ENCODE measurements at places on chromosomes 13 and 19. TPM values are rescaled to one million over a fixed set of nuclear protein-coding genes. Genes with fewer than 3 reads are reported as not detected.

Gene CATSPERD
- total RNA-seq = not detected

Gene KIR3DL2
- total RNA-seq = not detected

Gene USHBP1
- not detected for total RNA-seq

Gene IRGC
- not detected for total RNA-seq

Gene AMER2
- total RNA-seq = not detected

Gene DCT
- total RNA-seq = not detected

- no peak for DNase-seq
These were observed 814.7 kb upstream of the ATXN8OS start for GRCh38 chr13:69292789-69293425.

- no peak for DNase-seq
These were observed 54.6 kb downstream of the OR10H4 start for GRCh38 chr19:16003391-16003790.

GRCh38 chr19:28603453-28603852, 609.5 kb downstream of the UQCRFS1 start:
- no peak for DNase-seq

DNA sequence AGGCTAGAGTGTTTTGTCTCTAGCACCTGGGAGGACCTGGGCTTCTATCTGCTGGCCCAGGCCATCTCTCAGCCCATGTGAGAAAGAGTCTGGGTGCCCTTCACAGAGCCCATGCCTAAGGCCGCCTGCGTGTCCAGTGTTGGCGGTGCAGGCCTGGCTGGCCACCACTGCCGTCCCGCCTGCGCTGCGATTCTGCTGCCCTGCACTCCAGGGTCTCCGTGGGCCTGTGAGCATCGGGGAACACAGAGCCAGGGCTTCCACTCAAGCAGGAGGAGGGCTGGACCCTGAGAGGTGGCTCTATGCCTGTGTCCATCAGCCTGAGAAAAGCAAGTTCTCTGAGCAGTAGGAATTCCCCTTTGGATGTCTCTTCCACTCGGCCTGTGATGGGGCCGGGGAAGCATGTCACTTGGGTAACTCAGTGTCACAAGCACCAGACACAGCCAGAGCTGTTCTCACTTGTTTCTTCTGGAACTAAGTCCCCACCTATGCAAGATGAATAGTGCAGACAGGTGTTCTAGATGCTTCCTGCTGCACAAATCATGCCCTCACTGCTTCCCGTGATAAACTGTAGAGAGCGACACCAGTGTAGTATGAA, 93.9 kb downstream of the RAB20 start:
- DNase-seq = no peak

DNA sequence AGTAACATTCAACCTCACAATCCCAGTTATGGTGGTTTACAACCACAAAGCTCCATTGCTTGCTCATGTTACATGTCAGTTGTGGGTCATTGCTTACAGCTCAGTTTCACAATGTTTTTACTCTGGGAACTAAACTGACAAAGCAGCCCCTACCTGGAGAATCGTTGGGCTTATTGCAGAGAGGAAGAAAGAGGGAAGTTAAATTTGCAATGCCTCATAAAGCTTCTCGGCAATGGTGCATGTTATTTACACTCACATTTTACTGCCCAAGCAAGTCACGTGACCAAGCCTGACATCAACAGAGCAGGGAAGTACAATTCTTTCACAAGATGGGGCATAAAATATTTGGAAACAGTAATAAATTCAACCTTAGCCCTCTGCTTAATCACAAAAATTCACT, 441.6 kb downstream of the TDRD3 start:
- DNase-seq = no peak

- peak; percentile 19 for DNase-seq
These were observed 1054.4 kb upstream of the SPRY2 start for GRCh38 chr13:81395368-81395767.

GRCh38 chr19:40266912-40267600, 18.1 kb downstream of the AKT2 start:
- no peak for DNase-seq

DNA sequence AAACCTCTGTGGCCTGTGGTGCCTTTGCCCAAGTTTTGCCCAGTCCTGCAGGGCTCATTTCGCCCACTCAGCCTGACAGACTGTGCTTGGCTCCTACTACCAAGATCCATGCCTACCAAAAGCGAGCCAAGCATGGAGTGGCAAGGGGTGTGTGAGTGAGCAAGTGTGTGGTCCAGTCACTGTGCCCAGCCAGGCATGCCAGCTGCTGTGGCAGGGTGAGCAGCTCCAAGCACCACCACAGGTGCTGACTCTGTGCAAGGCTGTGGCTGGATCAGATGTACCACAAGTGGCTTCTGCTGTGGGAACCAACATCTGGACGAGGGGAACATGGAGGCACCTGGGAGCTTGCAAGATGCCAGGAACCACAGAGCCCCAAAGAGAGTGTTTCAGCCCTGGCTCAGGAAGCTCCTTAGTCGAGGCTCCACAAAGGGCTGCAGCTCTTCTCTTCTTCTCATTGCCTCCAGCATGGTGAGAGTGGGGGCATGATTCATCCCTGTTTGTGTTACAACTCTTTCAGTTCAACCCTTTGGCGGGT, 1564.2 kb upstream of the MIR17HG start:
- no peak for DNase-seq

DNA sequence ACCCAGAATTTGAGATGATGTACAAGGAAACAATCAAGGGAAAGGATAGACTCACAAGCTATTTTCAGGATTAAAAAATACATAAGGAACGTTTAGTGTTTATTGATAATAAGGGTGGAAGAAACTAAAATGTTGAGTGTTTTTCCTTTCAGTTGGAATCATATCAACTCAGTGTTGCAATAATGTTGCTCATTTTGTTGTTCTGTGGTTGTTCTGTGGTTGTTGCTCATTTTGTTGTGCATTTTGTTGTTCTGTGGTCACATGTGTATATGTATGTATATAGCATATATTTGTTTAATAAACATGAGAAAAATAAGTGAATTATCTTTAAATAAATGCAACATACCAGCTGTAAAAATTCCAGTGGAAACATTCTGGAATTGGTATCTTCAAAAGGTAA, 262.4 kb upstream of the SPRY2 start:
- DNase-seq = no peak

GRCh38 chr19:10289167-10289835, 451 bp upstream of the ICAM5 start:
- no peak for DNase-seq

Measured in MG63 (cell line).